ENCODE measurements at places on chromosomes 16 and 17.
A peak's percentile ranks its signal among the peaks of the same experiment; 100 is the strongest.

- H3K36me3 ChIP-seq = no peaks in the 10 kb centered on the region
- H3K4me1 ChIP-seq = peaks cover 73% of the 10 kb centered on the region
- no peak overlapping the region for H3K4me3 ChIP-seq
- peak overlapping the region; percentile 74 for H3K27ac ChIP-seq
- DNase-seq = peak; percentile 77
- H3K27me3 ChIP-seq = no peaks in the 10 kb centered on the region
Measured at GRCh38 chr17:17783116-17783824, 53.5 kb downstream of the SREBF1 start.

- no peak overlapping the region for H3K4me3 ChIP-seq
- H3K4me1 ChIP-seq = no peaks in the 10 kb centered on the region
- H3K27me3 ChIP-seq = no peaks in the 10 kb centered on the region
- H3K27ac ChIP-seq = no peak overlapping the region
- no peaks in the 10 kb centered on the region for H3K36me3 ChIP-seq
Measured at GRCh38 chr16:11253009-11253994, 2.7 kb downstream of the SOCS1 start.

DNA sequence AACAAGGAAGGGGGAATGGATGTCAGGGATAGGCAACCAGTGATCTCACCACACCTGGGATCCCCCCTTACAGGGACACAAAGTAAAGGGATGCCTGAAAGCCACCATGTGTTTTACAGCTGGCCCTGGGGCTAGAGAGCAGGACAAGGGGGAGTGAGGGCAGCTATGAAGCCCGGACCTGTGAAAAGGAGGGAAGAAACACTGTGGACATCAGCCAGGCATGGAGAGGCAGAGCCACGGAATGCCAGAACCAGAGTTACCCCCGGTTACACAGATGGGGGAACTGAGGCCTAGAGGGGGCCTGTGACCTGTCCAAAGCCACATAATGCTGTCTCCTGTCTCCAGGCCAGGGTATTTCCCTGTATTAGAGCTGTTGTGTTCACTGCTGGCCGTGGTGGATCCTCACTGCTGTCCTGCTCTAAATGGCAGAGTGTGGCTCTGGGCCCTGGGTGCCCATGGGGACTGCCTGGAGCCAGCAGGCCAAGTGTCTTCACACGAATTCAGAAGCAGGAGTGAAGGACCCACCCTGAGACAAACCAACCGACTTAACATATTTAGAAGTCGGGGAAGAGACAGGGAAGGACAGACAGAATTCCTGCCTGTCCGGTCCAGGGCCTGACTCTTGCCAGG, 29.7 kb upstream of the ITGA3 start:
- H3K4me3 ChIP-seq = no peak overlapping the region
- H3K27me3 ChIP-seq = no peaks in the 10 kb centered on the region
- no peak for DNase-seq
- H3K36me3 ChIP-seq = no peaks in the 10 kb centered on the region

- peaks cover 77% of the 10 kb centered on the region for H3K27me3 ChIP-seq
- peaks cover 25% of the 10 kb centered on the region for H3K4me1 ChIP-seq
- no peak within 1 kb of the TSS for H3K4me3 ChIP-seq
- no peak within 1 kb of the TSS for H3K27ac ChIP-seq
Measured at GRCh38 chr17:37744961-37745800, at the start of gene HNF1B. Gene HNF1B, minus strand, starts transcription at chr17:37745059. Its CDS starts 175 bp downstream, at chr17:37744884.

DNA sequence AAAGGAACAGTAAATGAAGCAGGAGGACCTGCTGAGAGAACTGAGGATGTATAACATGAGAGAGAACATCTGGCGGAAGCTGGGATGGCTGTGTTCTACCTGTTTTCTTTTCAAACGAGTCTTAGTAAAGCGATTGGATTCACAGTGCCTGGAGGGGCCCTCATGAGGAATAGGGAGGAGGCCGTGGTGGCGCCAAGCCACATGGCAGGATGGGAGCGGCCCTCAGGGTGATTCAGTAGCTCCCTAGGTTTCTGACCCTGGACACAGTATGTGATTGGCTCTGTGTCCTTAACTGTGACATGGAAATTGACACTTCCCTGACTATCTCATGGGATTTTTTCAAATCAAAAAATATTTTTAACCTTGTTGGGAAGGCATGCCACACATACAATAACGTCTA, 32.1 kb downstream of the USP43 start:
- no peaks in the 10 kb centered on the region for H3K27me3 ChIP-seq
- no peaks in the 10 kb centered on the region for H3K36me3 ChIP-seq
- DNase-seq = no peak
- H3K27ac ChIP-seq = no peak overlapping the region

- no peak overlapping the region for H3K4me3 ChIP-seq
- no peak for DNase-seq
- no peaks in the 10 kb centered on the region for H3K4me1 ChIP-seq
- H3K27me3 ChIP-seq = no peaks in the 10 kb centered on the region
- no peak overlapping the region for H3K27ac ChIP-seq
Measured at GRCh38 chr16:58085584-58086251, 43.5 kb downstream of the CFAP20 start.

GRCh38 chr16:79912592-79913310, 312.2 kb upstream of the MAF start:
- H3K27me3 ChIP-seq = no peaks in the 10 kb centered on the region
- no peaks in the 10 kb centered on the region for H3K4me1 ChIP-seq
- no peak for DNase-seq

GRCh38 chr16:86968866-86969265, 348.3 kb downstream of the C16orf95 start:
- DNase-seq = no peak
- no peak overlapping the region for H3K27ac ChIP-seq
- H3K36me3 ChIP-seq = no peaks in the 10 kb centered on the region
- no peaks in the 10 kb centered on the region for H3K4me1 ChIP-seq
- no peaks in the 10 kb centered on the region for H3K27me3 ChIP-seq
- H3K4me3 ChIP-seq = no peak overlapping the region

- H3K27ac ChIP-seq = no peak within 1 kb of the TSS
- H3K27me3 ChIP-seq = peaks cover 23% of the 10 kb centered on the region
- no peaks in the 10 kb centered on the region for H3K36me3 ChIP-seq
- H3K4me3 ChIP-seq = no peak within 1 kb of the TSS
- no peak for DNase-seq
Measured at GRCh38 chr16:560204-560700, at the start of gene PRR35. Gene PRR35, plus strand, starts transcription at chr16:560394. Its CDS starts 2,901 bp downstream, at chr16:563295.

DNA sequence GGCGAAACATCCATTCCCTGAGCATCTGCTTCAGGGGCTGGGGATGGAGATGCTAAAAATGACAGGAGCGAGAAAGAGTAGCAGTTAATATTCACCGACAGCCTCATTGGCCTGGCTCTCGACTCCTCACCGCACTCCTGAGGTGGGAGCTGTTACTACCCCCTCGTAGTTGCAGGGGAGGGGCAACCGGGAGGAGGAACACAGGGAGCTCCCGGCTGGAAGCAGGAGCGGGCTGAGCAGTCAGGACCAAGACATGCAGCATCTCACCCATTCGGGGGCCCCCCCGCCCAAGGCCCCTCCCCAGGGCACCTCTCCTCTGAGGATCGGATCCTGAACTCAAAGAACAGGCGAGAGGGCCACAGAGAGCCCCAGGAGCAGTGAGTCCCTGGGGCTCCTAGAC, 4.5 kb upstream of the ACSF3 start:
- peaks cover 6% of the 10 kb centered on the region for H3K4me1 ChIP-seq
- no peak overlapping the region for H3K27ac ChIP-seq
- peaks cover 23% of the 10 kb centered on the region for H3K27me3 ChIP-seq
- DNase-seq = no peak
- no peak overlapping the region for H3K4me3 ChIP-seq
- no peaks in the 10 kb centered on the region for H3K36me3 ChIP-seq

- no peaks in the 10 kb centered on the region for H3K4me1 ChIP-seq
- DNase-seq = no peak
- H3K27me3 ChIP-seq = no peaks in the 10 kb centered on the region
- peak overlapping the region; percentile 5 for H3K27ac ChIP-seq
- no peaks in the 10 kb centered on the region for H3K36me3 ChIP-seq
Measured at GRCh38 chr17:8806926-8807550, 7.9 kb upstream of the MFSD6L start.

DNA sequence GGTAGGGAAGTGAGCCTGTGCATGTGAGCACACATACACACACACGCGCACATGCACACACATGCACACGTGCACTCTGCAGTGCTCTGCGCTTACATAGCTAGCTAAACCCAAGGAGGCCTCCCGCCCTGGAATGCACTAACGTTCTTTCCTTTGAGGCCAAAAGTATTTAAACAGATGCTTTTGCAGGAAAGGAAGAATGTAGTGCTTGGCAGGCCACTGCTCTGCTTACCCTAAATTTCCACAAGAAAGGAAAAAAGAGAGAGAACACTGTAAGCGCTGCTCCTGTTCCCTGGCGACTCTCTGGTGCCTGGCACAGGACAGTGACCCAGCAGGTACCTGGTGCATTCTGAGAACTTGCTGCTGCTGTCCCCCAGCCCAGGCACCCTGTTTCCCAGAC, 31.3 kb upstream of the MRPS23 start:
- no peak overlapping the region for H3K4me3 ChIP-seq
- H3K4me1 ChIP-seq = peaks cover 10% of the 10 kb centered on the region
- H3K36me3 ChIP-seq = peaks cover 41% of the 10 kb centered on the region
- no peak for DNase-seq

GRCh38 chr17:37507111-37507510, 17.4 kb downstream of the DUSP14 start:
- DNase-seq = no peak
- H3K27me3 ChIP-seq = no peaks in the 10 kb centered on the region
- no peaks in the 10 kb centered on the region for H3K36me3 ChIP-seq
- no peak overlapping the region for H3K4me3 ChIP-seq
- no peak overlapping the region for H3K27ac ChIP-seq
- H3K4me1 ChIP-seq = no peaks in the 10 kb centered on the region

DNA sequence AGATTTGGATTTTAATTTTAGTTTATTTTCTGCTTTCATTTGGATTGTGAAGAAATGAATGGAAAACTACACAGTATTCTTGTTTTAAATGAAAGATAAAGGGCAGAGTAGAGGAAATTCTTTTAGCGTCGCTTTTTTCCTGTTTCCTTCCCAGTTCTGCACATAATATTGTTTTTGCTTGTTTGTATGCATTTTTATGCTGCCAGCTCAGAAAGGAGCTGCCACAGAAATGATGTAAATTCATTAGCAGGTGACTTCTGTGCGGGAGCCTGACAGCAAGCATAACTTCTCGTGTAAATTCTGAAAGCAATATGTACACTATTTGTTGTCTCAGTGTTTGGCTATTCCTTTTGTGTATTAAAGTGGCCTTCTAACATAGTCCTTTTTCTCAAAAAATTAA, 234.6 kb downstream of the PHKB start:
- peaks cover 58% of the 10 kb centered on the region for H3K36me3 ChIP-seq
- no peaks in the 10 kb centered on the region for H3K4me1 ChIP-seq
- no peaks in the 10 kb centered on the region for H3K27me3 ChIP-seq
- no peak overlapping the region for H3K4me3 ChIP-seq
- no peak overlapping the region for H3K27ac ChIP-seq

DNA sequence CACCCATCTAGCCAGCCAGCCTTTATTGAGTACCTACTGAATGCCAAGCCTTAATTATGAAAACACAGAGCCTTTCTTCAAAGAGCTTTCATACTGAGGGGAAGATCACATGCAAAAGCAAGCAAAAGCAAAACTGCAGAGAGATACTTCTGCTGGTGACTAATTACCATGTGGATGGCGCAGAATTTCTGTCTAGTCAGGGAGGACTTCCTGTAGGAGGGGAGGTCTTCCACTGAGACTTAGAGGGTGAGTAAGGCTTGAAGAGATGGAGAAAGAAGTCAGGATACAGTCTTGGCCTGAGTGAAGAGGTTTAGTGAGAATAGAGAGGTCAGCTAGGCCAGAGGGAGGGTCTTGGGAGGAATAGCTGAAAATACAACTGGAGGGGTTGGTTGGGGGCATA, 53.9 kb upstream of the CCL2 start:
- H3K27ac ChIP-seq = no peak overlapping the region
- peaks cover 12% of the 10 kb centered on the region for H3K27me3 ChIP-seq
- DNase-seq = no peak
- H3K4me1 ChIP-seq = no peaks in the 10 kb centered on the region

- peak; percentile 62 for DNase-seq
- no peak overlapping the region for H3K4me3 ChIP-seq
- no peaks in the 10 kb centered on the region for H3K27me3 ChIP-seq
Measured at GRCh38 chr17:7862692-7863437, 5.1 kb downstream of the CYB5D1 start.

DNA sequence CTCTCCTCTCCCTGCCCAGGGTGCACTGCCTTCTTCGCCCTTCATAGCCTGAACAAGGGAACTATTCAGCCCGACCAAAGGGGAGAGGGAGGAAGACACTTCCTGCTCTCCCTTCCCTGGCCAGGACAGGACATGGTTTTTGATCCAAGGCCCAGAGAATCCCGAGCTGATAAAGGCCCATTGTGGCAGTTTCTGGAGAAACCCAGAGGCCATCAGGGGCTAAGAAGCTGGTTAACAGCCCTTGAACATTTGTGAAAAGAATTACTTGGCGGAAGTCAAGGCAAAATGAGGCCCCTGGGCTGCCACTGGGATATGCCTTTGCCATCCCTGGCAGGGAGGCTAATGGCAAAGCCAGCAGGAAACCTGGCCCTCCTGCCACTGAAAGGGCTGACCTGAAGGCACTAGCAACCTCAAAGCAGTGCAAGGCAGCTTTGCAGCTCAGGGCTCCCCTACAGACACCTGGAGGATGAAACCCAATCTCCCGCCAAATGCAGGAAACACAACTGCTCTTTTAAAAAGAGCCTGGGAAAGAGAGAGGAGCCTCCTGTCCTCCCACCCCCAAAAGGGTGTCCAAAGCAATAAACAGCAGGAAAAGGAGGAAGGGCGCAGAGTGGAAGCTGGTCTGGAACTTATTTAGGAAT, 12.6 kb downstream of the PHB1 start:
- H3K36me3 ChIP-seq = peaks cover 35% of the 10 kb centered on the region
- no peaks in the 10 kb centered on the region for H3K4me1 ChIP-seq
- DNase-seq = no peak
- no peak overlapping the region for H3K27ac ChIP-seq

DNA sequence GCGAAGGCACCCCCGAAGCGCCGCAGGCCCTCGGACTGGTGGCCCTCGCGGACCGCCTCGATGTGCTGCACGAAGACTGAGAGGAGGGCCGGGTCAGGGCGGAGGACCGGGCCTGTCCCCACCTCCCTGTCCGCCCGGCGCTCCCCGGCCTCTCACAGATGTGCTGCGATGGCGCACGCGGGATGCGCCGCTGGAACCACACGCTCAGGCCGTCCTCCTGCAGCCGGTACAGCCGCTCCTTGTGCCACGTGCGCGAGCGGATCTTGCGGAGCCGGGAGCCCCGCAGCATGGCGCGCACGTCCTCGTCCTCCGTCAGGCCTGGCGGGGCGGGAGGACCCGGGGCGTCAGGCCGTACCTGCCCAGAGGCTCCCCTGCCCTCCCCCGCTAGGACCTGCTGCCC, 11.3 kb downstream of the PLCD3 start:
- no peaks in the 10 kb centered on the region for H3K27me3 ChIP-seq
- no peak for DNase-seq
- H3K4me1 ChIP-seq = peaks cover 13% of the 10 kb centered on the region
- H3K27ac ChIP-seq = no peak overlapping the region
- H3K4me3 ChIP-seq = no peak overlapping the region

- no peaks in the 10 kb centered on the region for H3K36me3 ChIP-seq
- H3K27ac ChIP-seq = no peak overlapping the region
- H3K27me3 ChIP-seq = no peaks in the 10 kb centered on the region
- H3K4me1 ChIP-seq = no peaks in the 10 kb centered on the region
- no peak for DNase-seq
Measured at GRCh38 chr17:45700171-45701090, 83.7 kb upstream of the CRHR1 start.
